CD4-positive, alpha-beta T cell treated with Interleukin-6 for 4 hours (primary cell): ENCODE measurements at places on chromosomes 3 and 15.

- DNase-seq = no peak
Measured at GRCh38 chr3:142987080-142987700, 14.2 kb upstream of the U2SURP start.

- peak; percentile 26 for DNase-seq
Measured at GRCh38 chr15:90264671-90265070, 801 bp upstream of the NGRN start.

GRCh38 chr3:174822320-174822719 lies 36.8 kb upstream of the NAALADL2 start:
- no peak for DNase-seq

- no peak for DNase-seq
Measured at GRCh38 chr15:88472225-88472624, 4.7 kb downstream of the MRPS11 start.

GRCh38 chr3:194032828-194033435 lies 103.0 kb upstream of the HES1 start:
- DNase-seq = no peak

- DNase-seq = no peak
Measured at GRCh38 chr3:79015854-79016253, 751.9 kb downstream of the ROBO1 start.

DNA sequence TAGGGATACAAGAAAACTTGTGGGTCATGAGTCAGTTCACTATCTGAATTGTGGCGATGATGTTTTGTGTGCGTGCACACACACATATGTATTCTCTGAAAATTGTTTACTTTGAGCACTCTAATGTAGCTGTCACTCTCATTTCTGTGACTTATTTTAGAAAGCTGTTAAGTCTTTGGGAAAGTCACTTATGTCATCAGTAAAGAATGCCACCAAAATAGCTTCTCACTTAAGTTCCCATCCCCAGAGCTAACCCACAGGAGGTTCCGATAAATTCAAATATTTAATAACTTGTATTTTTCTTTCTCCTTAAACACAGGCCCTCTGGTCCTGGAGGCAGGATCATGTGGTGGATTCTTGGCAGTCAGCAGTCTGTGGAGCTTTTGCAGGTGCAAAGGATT lies 138.3 kb downstream of the LRIG1 start:
- DNase-seq = no peak

- no peak for DNase-seq
Measured at GRCh38 chr15:57375827-57376695, at the start of gene CGNL1. CGNL1 (plus strand) TSS chr15:57376505; CDS start chr15:57438000, 61,495 bp downstream.

DNA sequence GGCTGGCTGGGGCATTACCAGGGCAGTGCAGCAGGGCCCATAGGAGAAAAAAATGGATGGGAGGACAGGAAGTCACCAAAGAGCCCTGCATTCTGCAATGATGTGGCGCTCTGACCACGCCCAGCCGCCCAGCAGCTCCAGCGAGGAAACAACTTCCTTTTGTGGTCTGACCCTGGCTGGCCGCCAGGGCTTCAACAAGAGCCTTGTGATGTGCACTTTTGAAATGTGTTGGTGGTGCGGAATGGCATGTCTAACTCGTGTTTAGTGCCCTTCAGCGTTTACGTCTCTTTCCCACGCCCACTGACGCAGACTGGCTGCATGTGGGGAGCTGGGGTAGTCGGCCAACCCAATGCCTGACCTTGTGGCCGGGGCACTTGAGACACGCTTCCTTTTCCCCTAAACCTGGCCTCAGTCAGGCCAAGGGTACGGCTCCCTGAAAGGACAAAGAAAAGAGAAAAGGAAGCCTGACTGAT lies 81.9 kb upstream of the CTNNB1 start:
- peak; percentile 91 for DNase-seq

DNA sequence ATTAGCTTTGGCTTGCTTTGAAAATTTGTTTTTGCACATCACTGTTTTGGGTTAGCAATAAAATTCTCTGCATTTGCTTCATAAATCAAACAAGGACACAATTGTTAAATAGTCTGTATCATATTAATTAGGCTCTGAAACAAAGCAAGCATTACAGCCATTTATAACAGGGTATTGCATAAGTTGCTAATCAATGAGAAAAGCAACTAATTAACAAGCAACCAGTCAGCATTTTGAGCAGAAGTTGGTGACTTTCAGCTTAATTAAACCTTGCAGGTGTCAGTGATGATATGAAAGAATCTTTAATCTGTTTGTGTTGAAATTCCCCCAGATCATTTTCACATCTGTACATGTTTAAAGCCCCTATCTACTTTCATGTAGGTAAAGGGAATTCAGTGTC lies 495.1 kb downstream of the IL5RA start:
- DNase-seq = no peak

GRCh38 chr3:57006179-57006657 lies 54.2 kb upstream of the SPATA12 start:
- no peak for DNase-seq

DNA sequence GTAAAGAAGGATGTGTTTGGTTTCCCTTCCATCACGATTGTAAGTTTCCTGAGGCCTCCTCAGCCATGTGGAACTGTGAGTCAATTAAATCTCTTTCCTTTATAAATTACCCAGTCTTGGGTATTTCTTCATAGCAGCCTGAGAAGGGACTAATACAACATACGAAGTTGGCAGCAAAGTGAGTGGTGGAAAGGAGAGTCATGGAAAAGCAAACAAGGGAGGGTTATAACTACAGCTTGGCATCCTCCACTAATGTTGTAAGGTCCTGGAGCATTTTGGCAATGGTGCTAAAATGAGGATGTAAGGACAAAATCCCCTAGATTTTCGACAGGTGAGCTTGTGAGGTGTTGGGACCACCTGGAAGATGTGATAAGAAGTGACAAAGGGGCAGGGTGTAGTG lies 5.8 kb upstream of the TMEM41A start:
- DNase-seq = no peak
